ENCODE measurements at places on chromosomes 5 and 9.

GRCh38 chr5:96857924-96858323 lies 18.4 kb upstream of the ERAP2 start:
- DNase-seq: no peak
- no peak overlapping the region for H3K4me3 ChIP-seq
- no peaks in the 10 kb centered on the region for H3K36me3 ChIP-seq
- H3K27me3 ChIP-seq: no peaks in the 10 kb centered on the region
- H3K4me1 ChIP-seq: no peaks in the 10 kb centered on the region

DNA sequence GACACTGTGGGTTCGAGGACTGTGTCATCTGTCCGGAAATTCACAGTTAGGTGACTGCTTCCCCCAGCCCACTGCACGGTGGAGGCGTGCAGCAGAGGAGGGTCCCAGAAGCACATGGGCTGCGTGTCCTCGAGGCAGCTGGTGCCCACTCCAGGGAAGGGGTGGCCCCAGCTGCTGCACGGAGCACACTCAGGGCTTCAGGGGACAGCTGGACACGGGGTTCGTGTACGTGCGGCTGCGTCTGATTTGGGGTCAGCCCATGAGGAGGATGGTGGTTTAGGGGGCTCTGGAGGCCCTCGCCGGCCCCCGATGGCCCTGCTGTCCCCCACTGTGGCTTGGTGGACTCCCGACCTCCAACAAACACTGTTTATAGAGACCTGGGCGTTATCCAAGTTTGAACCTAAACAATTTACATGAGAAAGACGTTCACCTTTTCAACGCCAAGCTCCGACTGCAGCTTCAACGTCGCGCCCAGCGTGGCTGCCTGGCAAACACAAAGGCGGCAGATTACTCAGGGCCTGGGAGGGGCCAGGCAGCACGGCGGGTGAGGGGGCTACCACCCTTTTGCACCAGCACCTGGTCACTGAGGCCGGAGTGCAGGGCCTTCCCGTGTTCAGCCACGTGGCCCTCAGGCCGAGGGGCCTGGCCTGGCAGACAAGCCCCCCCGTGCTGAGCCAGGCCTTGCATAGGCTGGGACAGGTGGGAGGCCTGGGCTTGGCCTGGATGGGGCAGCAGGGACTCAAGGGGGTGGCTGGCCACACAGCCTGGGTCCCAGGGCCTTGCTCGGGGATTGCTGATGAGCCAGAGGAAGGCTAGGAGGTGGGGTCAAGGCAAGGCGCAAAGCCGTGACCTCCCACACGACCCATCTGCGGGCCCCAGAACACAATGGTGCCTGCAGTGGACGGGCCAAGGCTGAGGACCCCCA lies 55.2 kb downstream of the EXD3 start:
- peaks cover 86% of the 10 kb centered on the region for H3K27me3 ChIP-seq
- no peak overlapping the region for H3K27ac ChIP-seq
- H3K4me3 ChIP-seq: no peak overlapping the region
- no peak for DNase-seq
- no peaks in the 10 kb centered on the region for H3K4me1 ChIP-seq

DNA sequence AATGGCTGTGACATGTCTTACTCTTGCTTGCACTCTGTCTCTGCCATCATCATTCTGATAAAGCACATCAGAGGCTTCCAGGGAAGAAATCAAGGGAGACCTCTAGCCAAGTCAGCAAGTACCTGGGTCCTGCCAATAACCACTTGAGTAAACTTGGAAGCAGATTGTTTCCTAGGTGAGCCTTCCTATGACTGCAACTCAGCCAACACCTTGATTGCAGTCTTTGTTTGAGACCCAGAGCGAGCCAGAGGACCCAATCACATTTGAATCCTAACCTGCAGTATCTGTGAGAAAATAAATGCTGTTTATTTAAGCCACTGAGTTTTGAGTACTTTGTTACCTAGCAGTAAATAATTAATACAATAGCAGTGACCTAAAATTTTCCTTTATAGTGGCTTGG lies 356.8 kb upstream of the CHD1 start:
- no peak overlapping the region for H3K4me3 ChIP-seq
- H3K27ac ChIP-seq: no peak overlapping the region
- H3K4me1 ChIP-seq: no peaks in the 10 kb centered on the region
- DNase-seq: no peak
- H3K36me3 ChIP-seq: no peaks in the 10 kb centered on the region

DNA sequence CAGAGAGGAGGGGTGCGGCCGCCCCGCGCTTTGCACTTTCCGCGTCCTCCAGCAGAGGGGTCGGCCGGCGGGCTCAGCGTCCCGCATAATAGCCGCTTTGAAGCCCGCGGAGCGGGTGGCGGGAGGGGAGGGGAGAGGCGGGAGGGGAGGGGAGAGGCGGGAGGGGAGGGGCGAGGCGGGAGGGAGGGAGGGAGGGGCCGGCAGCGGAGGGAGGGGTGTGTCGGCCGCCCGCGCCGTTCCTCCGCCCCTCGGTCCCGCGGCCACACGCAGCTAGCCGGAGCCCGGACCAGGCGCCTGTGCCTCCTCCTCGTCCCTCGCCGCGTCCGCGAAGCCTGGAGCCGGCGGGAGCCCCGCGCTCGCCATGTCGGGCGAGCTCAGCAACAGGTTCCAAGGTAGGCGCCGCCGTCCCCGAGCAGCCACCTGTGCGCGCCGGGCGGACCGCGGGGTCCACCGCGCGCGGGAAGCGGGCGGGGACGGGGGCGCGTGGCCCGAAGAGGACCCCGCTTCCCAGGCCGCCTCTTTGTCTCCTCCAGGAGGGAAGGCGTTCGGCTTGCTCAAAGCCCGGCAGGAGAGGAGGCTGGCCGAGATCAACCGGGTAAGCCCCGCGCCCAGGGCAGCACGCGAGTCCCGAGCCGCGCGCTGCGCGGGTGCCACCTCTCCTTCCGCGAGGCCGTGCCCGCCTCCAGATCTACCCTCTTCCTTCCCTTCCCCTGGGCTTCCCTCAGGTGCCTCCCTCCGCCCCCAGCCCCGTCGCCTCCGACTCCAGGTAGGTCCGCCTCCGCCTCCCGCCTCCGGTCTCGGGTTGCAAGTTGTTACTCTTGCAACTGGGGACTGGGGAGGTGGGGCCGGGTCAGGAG lies at the start of gene AIF1L:
TSS of gene AIF1L (plus strand) at position 263 of the 857 bp plus-strand sequence. CDS start at position 362, 99 bp downstream.
- H3K36me3 ChIP-seq: no peaks in the 10 kb centered on the region
- no peak for DNase-seq
- peaks cover 4% of the 10 kb centered on the region for H3K4me1 ChIP-seq

- H3K4me3 ChIP-seq: no peak overlapping the region
- H3K36me3 ChIP-seq: no peaks in the 10 kb centered on the region
- no peak overlapping the region for H3K27ac ChIP-seq
- no peaks in the 10 kb centered on the region for H3K4me1 ChIP-seq
- no peaks in the 10 kb centered on the region for H3K27me3 ChIP-seq
- no peak for DNase-seq
Observed at GRCh38 chr9:23088932-23089364, 642.3 kb downstream of the DMRTA1 start.

- no peak overlapping the region for H3K4me3 ChIP-seq
- no peaks in the 10 kb centered on the region for H3K36me3 ChIP-seq
- no peaks in the 10 kb centered on the region for H3K4me1 ChIP-seq
- no peak for DNase-seq
Observed at GRCh38 chr5:122126756-122127321, 2.5 kb upstream of the ZNF474 start.

- H3K4me1 ChIP-seq: peaks cover 12% of the 10 kb centered on the region
- no peaks in the 10 kb centered on the region for H3K36me3 ChIP-seq
- no peak overlapping the region for H3K4me3 ChIP-seq
- no peak for DNase-seq
Observed at GRCh38 chr5:159525117-159525516, 194.8 kb upstream of the IL12B start.

- no peaks in the 10 kb centered on the region for H3K4me1 ChIP-seq
- no peak overlapping the region for H3K27ac ChIP-seq
- no peaks in the 10 kb centered on the region for H3K36me3 ChIP-seq
- H3K27me3 ChIP-seq: no peaks in the 10 kb centered on the region
Observed at GRCh38 chr5:59367791-59368394, 525.6 kb downstream of the PDE4D start.

- no peak overlapping the region for H3K27ac ChIP-seq
- DNase-seq: no peak
- no peaks in the 10 kb centered on the region for H3K4me1 ChIP-seq
- H3K27me3 ChIP-seq: no peaks in the 10 kb centered on the region
- no peak overlapping the region for H3K4me3 ChIP-seq
- no peaks in the 10 kb centered on the region for H3K36me3 ChIP-seq
Observed at GRCh38 chr9:113604393-113604792, 140.9 kb downstream of the RGS3 start.

DNA sequence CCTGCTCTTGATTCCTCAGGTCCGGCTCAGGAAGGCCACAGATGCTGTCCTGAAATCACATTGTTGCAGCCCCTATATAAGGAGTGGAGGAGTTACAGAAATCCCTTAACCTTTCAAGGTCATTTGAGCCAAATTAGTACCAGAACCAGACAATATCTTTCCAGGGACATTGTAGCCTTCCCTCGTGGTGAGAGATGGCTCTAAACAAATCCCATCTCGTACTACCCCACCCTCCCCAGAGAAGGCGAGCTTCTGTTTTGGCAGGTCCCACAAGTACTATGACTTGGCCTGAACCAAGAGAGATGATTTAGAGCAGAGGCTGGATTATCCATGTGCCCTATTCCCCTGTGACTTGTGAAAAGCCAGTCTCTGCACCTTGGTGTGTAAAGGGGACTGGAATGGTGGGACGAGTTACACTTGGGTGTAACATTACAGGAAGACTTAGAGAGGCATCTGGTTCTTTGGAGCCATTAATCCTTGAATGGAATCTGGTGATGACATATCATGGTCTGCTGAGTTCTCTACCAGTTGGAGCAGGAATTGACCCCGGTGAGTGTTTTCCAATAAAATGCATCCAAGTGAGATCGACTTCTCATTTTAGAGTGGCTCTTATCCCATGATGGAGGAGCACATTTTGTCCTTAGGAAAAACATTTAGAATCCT lies at the start of gene FAM240B:
TSS of gene FAM240B (minus strand) at position 51 of the 663 bp plus-strand sequence. CDS start 16,134 bp downstream, outside the sequence.
- H3K27ac ChIP-seq: no peak within 1 kb of the TSS
- DNase-seq: no peak
- no peaks in the 10 kb centered on the region for H3K4me1 ChIP-seq
- H3K4me3 ChIP-seq: no peak within 1 kb of the TSS
- H3K27me3 ChIP-seq: no peaks in the 10 kb centered on the region

DNA sequence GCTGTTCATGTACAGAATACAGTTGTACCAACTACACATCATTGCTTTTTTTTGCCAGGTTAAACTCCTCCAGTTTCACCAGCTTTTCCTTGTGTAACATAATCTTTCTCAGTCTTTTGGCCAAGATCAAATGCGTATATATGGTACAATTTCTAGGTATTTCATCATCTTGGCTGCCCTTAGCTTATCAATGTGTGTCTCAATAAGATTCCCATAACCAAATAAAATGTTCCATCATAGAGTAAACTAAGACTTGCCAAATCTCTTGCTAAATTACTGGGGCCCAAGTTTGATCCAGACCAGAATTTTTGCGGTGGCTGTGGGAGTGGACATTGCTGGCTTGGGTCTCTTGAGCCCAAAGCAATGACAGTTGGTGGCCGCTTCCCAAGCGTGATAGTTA lies 24.3 kb upstream of the ERBIN start:
- H3K4me1 ChIP-seq: no peaks in the 10 kb centered on the region
- no peak overlapping the region for H3K27ac ChIP-seq
- H3K36me3 ChIP-seq: no peaks in the 10 kb centered on the region
- H3K4me3 ChIP-seq: no peak overlapping the region

DNA sequence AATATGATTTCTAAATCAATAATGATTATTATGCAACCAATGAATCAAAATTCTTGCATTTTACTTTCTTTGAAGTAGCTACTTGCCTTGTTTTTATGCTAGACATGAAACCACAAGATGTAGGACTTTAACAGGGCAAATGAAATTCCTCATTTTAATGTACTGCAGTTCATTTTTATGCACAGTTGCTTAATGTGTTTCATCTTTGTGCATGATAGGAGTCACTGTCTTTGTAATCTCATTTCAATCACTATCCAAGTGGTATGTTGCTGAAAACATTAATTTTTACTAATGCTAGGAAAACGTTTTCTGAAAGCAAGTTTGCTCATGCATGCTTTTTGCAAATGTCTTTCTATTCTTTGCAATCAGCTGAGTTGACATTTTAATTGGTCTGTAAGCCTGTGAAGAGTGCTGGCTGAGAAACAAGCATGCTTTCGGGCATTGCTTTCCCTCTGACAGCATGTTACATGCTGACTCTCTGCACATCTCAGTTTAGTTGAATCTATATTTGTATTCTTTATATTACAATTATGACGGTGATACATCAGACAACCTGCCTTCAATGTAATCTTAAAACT lies 535.0 kb upstream of the CDH18 start:
- no peaks in the 10 kb centered on the region for H3K36me3 ChIP-seq
- DNase-seq: no peak
- no peak overlapping the region for H3K27ac ChIP-seq
- H3K4me1 ChIP-seq: no peaks in the 10 kb centered on the region

DNA sequence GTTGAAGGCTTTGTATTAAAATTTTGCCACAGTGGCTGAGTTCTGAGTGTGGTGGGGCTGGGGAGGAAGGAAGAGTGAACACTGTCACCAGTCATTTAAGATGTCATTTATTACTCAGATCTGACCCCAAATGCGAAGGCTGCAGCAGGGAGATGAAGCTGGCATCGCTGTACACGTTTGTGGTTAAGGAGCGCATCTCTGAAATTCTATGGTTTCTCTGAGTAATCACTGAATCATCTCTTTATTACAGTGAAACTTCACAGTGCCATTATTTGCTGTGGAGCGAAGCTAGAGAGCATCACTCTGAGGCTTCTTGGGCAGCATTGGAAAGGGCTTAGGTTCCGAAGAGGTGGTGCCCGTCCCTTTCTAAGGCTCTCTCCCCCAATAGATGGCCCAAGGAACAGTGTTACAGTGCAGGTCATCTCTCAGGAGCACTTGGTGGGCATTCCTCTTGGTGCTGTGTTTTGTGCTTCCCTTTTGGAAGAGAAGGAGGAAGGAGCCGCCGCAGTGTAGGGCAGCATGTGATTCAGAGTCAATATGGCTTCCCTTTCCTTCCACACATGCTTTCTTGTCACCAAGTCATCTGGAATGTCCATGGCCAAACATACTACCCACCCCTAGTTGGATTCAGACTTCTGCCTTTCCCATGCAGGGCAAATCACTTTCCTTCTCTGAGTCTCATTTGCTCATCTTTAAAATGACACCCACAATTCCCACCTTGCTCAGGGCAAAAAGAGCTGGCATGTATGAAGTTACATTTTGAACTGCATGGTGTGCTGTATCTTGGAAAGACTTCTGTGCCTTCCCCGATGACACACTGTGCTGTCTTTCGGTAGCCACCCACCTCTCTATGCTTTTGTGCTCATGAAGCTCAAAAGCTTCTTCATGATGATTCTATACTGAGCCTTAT lies 9.3 kb upstream of the TEX48 start:
- H3K4me3 ChIP-seq: no peak overlapping the region
- H3K27me3 ChIP-seq: no peaks in the 10 kb centered on the region
- no peak for DNase-seq
- peaks cover 14% of the 10 kb centered on the region for H3K4me1 ChIP-seq
- no peak overlapping the region for H3K27ac ChIP-seq
- H3K36me3 ChIP-seq: no peaks in the 10 kb centered on the region

DNA sequence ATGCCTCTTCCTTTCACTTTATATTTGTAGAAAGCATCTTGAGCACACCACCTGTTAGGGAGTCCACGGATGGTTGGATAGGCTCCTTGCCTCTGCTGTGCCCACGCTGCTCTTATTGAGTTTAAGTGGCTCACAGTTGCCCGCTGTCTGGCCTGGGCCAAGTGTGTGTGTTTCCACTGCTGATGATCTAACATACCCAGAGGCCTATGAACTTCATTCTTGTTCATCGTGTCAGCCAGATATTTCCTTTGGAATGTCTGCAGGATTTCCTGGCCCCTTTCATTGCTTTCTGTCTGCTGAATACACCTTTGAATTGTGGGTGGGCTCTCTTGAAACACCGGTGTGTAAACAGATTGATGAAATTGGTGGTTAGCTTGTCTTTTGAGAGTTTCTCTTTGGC lies 46.6 kb downstream of the MVB12B start:
- 0 out of 2 replicates have a peak, but pooled peaks cover 5% of the 10 kb centered on the region for H3K4me1 ChIP-seq
- H3K4me3 ChIP-seq: no peak overlapping the region
- no peak overlapping the region for H3K27ac ChIP-seq
- H3K36me3 ChIP-seq: no peaks in the 10 kb centered on the region
